ENCODE measurements at places on chromosomes 3 and 15.
A peak's percentile ranks its signal among the peaks of the same experiment; 100 is the strongest.

- peak; percentile 54 for DNase-seq
These were observed 77.3 kb downstream of the NFKBIZ start for GRCh38 chr3:101926594-101927105.

DNA sequence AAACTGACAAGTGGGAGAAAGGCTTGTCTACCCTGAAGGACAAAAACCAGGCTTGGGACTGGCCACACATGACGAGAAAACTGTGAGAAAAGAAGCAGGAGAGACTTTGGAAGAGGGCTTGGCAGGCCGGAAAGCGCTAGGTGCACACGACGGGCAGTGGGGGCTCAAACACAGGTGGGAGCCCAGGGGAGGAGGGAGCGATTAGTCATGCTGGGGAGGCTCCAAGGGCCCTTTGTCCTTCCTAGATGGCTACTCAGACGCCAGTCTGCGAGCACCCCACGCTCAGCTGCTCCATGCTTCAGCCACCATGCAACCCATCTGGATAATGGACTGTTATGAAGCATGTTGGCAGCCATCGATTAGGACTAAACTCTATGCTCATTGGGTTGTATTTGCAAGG, 17.1 kb downstream of the LIPC start:
- DNase-seq: no peak

DNA sequence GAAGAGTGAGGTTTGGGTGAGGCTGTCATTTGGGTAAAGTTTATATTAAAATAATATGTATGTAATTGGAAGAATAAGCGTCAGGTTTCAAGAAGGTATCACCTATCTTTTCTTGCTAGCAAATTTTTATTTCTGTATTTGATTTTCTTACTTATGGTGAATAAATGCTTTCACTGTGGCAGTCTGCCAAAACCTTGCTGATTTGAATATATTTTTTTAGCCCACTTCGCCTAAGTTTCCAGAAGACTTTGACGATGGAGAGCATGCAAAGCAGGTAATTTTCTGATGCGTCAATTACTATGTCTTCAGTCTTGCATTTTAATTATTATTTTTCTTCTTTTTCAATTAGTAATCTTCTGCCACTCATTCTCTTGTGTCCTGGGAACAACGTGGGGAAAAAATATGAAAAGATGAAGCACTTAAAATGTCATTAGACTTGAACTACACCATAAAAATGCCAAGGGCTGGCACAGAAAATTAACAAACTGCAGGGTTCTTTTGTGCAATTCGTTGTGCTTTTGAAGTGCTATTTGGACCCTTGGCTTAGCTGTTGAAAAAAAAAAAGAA, 40.4 kb downstream of the SRP14 start:
- no peak for DNase-seq

DNA sequence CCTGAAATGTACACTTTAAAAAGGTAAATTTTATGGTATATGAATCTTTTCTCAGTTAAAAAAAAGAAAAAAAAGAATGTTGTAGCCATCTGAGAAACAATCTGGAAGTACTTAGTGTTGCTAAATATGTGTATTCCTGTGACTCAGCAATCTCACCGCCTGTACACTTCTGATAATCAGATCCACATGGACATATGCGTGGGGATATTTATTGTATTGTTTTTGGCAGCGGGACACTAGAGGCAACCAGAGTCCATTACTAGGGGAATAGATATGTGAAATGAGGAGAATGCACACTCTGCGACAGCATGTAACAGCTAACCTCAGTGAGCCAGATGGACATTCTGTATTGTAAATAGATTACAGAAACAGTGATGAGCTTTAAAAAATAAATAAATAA, 65.4 kb downstream of the AQP9 start:
- peak; percentile 98 for DNase-seq

DNA sequence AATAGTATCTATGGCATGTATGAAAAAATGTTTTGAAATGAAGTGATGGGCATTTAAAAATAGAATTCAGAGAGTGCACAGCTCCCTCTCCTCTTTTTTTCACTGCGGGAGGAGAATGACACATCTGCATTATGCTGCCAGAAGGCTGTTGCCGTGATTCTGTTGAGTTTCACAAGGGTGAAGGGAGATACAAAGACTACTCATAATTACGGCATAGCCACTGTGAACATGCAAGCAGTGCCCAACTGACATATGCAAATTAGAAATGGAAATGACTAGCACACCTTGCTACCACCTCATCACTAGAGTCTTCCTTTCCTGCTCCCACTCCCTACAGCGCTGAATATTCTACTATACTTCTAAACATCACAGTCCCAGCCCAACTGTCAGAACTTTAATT, 20.1 kb downstream of the IFT57 start:
- DNase-seq: no peak

- DNase-seq: no peak
These were observed 661.2 kb upstream of the NR2F2 start for GRCh38 chr15:95669146-95669922.

GRCh38 chr15:101446518-101447167, 42.9 kb downstream of the PCSK6 start:
- DNase-seq: peak; percentile 15

- DNase-seq: no peak
These were observed 781 bp upstream of the DPH6 start for GRCh38 chr15:35546511-35547381.

DNA sequence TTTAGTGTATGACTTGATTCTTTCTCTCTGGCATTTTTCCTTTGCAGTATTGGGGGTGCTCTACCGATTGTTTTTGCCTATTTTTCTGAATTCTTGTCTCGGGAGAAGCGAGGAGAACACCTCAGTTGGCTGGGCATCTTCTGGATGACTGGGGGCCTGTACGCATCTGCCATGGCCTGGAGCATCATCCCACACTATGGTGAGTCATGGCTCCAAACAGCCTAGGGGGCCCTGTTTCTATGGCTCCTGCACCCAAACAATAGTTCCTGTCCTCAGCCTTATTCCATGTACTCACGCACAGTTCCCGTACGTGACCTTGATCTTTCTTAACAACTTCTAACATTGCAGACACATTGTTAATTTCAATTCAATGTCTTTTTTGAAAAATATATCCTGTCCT, 152.3 kb downstream of the SV2B start:
- no peak for DNase-seq

- DNase-seq: no peak
These were observed 55.8 kb upstream of the MINAR1 start for GRCh38 chr15:79376383-79376782.

GRCh38 chr3:177221744-177222143, 24.5 kb upstream of the TBL1XR1 start:
- DNase-seq: no peak

- peak; percentile 56 for DNase-seq
These were observed 53.3 kb upstream of the LIPC start for GRCh38 chr15:58378241-58379085.

- no peak for DNase-seq
These were observed 301.1 kb upstream of the ARPP21 start for GRCh38 chr3:35338186-35338585.

GRCh38 chr3:146343551-146343950, 92.6 kb upstream of the PLSCR4 start:
- no peak for DNase-seq

DNA sequence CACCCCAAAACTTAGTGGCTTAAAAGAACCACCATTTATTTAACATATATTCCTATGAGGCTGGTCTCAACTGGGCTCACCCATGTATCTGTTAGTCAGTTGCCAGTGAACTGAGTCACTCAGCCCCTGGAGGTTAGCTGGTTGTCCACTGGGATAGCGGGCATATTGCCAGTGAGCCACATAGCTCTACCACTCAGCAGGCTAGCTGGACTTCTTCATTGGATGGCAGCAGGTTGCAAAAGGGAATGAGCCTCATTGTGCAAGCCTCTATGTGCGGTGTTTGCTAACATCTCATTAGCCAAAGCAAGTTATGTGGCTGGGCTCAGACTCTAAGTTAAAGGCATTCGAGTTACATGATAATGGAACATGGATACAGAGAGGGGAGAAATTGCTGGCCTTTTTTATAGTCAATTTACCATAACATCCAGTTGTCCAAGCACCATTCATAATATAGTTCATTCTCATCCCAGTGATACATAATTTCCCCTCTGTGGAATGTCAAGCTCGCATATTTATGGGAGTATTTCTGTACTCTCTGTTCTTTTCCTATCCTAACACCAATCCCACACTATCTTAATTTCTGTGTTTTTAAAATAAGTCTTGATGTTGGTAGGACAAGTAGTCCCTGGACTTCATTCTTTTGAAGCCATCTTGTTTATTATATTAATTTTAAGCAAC, 8.7 kb downstream of the BTD start:
- DNase-seq: peak; percentile 92

DNA sequence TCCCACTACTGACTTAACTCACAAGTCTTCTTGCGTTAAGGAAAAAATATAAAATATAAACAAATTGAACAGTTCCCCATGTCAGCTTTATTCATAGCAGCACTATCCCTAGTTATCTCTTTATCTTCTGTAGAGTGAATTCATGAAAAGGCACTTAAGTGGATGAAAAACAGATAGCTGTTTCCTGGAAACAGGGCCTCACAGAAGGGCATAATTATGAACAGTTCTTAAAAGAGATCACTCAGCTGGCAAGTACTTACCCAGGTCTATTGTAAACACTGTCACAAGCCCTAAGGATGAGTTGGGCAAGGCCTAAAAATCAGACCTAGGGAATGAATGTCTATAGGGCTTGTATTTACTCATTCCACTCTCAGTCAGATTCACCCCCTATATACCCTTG, 10.7 kb downstream of the MB21D2 start:
- DNase-seq: no peak

DNA sequence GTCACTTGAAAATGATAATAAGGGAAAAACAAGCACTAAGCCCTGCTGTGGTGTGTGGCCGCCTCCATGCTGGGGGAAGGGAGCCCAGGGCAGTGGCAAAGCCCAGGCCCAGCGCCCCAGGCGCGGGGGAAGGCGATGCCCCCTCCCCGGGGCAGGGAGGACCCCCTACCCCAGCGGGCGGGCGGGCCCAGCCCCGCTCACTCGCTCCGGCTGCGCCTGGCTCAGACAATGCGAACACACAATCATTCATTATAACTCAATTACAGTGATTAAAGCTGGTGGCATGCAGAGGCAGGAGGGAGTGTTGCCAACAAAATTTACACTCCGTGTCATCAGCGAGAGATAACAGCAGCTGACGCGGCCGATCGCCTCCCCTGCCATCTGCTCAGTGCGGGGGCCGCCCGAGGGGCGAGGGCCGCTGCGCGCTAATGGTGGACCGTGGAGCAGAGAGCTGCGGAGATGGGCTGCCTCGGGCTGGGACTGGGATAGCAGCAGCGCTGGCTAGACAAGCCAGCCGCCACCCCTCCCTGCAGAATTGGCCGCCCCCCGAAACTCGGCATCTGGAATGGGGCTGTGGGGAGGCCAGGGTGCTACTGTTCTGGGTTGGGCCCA, 64.1 kb downstream of the TLE3 start:
- peak; percentile 50 for DNase-seq

DNA sequence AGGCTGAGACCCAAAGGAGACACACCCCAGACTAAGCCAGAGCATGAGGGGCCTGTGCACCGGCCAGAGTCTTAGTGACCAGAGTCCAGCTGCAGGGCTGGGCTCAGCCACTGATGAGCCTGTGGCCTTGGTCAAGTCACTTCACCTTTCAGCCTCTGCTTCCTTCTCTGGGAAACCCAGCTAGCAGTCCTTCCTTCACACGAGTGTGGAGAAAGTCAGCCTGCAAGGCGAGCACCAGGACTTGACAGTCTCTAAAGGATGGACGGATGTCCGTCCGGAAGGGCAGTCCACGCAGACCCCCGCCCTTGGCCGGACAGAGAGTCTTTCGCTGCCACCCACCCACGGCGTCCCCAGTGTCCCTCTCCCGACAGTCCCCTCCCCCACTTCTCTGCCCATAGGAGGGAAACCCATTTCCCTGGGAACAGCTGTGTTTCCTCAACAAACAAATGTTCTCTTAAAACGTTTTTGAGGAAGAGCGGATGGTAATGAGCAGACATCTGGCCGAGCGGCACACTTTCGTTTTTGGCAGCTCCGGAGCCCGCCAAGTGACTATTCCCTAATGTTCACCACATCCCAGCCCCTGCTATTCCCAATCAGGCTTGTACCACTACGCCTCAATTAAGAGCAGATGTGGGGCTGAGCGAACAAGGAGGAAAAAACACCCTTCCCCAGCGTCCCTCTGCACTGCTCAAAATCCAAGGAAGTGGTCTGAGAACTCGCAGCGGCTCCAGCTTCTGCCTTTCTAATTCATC, 129.1 kb upstream of the SMAD3 start:
- peak; percentile 85 for DNase-seq

GRCh38 chr3:122353893-122354401, 28.9 kb downstream of the CSTA start:
- no peak for DNase-seq

GRCh38 chr15:37086521-37086920, 13.8 kb downstream of the MEIS2 start:
- no peak for DNase-seq

DNA sequence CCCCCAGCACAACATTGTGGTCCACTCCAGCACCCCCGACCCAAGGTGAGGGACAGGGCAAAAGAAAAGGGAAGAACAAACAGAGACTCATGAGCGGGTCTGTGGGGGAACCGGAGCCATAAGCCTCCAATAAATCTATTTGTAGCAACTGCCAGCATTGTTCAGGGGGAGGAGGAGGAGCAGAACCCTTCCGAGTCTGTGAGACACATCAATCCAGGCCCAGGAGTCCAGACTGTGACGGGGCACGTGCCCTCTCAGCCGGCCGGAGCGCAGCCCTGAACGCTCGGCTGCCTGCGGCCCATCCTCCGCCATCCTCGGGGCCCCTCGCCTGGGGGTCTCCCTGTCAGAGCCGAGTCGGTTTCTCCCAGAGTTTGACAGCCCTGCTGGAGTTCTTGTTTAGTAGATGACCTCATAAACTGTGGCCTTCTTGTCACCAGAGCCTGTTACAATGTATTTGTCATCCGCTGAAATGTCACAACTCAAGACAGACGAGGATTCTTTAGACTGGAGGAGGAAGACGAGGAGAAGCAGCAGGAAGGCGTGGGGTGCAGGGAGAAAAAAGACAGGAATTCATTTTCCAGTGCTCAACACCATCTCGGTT, 47.9 kb downstream of the TLE3 start:
- no peak for DNase-seq

GRCh38 chr15:67359431-67360079, 105.0 kb downstream of the IQCH start:
- no peak for DNase-seq

GRCh38 chr15:42053914-42054313, 33.1 kb upstream of the PLA2G4E start:
- no peak for DNase-seq

DNA sequence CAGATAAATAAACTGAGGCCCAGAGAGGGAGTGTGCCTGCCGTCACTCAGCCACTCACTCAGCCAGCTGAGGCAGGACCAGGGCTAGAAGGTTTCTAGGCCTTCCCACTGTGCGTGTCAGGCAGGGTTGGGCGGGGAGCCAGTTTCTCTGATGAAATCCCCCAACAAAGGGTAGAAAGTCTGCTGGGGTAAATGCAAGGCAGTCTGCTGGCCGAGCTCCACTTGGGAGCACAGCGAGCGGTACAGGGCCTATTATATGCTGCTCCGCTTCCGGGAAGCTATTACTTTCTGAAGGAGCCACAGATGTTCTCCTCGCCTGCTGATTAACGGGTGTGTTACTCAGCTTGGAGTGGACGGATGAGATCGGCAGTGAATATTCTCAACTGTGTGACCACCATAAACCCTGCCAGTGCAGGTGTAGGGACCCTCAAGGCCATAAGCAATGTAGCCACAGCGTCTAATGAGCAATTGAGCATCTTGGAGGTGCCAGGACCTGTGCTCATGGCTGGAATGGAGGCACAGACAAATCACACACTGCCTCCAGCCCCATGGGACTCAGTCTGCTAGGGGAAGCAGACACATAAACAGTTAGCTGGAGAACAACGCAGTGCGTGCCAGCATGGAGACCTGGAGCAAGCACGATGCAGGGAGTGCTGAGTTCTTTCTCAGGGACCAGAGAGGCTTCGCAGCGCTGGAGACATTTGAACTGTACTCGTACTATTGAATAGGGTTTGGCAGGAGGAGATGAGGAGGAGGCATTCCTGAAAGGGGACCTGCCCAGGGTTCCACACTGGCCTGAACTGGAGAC, 42.1 kb downstream of the CORO2B start:
- DNase-seq: peak; percentile 99

All from foreskin fibroblast (primary cell).